Stimulated activated CD4-positive, alpha-beta T cell treated with anti-CD3 and anti-CD28 coated beads, Interleukin-15, amount 100 ng/mL, for 1 hour (primary cell): ENCODE measurements at places on chromosomes 2 and 18.

DNA sequence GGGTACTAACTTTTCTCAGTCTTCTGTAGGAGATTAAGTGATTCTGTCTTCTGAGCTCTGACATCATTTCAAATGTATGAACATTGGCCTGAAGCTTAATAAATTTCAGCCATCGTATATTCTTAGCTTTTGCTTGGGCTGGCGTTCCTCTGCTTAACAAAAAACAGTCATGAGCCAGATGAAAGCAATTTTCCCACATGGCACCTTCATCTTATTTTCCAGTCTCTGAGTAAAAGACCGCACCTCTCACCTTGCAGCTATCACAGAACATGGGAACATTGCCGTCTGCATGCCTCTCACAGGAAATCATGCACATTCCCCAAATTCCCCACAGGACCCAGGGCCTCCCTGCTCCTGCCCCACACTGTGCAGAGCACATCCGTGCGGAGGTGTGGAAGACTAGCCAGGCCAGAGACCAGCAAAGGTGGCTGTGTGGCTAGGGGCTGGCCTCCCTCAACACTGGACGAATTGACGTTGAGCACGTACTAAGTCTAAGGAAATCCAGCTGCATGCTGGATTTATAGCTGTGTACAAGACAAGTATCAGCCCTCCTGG, 531.8 kb upstream of the ID2 start:
- DNase-seq: no peak

- DNase-seq: no peak
These were observed 188.3 kb upstream of the STON1 start for GRCh38 chr2:48341551-48342133.

DNA sequence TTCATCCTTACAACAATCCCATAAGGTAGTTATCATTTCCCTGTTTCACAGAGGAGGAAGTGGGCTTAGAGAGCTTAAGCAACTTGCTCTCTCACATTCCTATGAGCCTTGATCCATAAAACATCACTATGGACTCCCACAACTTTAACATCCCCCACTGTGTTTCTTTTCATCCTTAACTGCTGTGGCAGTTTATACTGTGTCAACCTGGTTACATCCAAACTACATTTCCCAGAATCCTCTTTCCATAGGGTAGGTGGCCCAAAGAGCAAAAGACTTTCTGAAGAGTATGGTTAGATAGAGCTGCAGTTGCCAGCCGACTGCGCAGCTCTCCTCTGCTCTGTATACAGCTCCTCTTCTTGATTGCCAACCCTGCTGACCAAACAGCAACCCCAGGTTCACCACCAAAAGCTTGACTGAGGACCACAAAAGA, 22.5 kb downstream of the MAP3K2 start:
- no peak for DNase-seq

GRCh38 chr2:71948781-71949536, 198.7 kb downstream of the CYP26B1 start:
- no peak for DNase-seq

- no peak for DNase-seq
These were observed 946 bp upstream of the AGAP1 start for GRCh38 chr2:235492850-235493344.

- no peak for DNase-seq
These were observed 35.1 kb downstream of the HADHB start for GRCh38 chr2:26279886-26280285.

- DNase-seq: no peak
These were observed 91.5 kb downstream of the ARHGEF33 start for GRCh38 chr2:38981003-38981669.

DNA sequence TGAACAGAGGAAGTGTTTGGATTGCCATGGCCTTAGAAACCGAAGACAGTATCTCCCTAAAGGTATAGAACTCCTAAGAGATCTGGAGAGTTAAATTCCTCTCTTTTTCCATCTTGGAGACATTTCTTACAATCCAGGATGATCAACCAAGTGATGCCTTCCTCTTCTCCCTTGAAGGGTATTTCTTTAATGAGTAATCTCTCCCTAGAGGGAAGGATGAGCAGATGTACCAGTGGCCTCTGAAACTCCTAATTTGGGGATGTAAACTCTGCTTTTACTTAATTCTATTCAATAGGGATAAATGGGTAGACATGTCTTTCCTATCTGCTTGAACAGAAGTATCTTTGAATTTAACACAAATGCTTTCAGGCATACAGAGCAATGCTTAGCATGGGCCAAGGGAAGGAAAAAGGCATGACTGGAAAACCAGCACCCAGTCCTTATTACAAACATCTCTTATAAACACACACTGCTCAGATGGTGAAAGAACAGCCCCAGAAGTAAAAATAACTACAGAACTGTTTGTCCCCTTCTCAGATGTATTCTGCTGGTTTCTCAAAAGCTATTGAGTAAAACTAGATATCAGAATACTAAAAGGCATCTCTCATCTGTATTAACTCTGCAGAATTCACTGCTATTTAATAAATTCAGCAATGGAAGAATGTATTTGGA, 4.7 kb upstream of the THNSL2 start:
- DNase-seq: no peak

- DNase-seq: no peak
These were observed 12.1 kb upstream of the TRAF3IP1 start for GRCh38 chr2:238308177-238308576.

DNA sequence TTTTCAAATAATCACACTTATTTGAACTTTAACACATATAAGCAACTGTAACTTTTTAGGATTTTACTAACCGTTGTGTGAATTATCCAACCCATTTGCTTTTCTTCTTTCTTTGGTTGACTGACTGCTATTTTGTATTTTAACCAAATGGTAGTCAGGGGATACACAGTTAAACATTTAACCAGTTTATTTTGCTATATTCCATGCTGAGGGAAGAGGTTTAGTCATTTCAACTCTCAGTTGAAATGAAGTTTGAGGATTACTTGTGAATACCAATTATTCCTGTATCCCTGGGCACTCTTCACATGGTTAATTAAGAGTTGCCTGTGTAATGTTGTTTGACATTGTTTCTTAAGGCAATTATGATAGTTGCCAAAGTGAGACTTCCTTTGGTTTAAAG, 1.9 kb downstream of the SPAG16 start:
- no peak for DNase-seq

DNA sequence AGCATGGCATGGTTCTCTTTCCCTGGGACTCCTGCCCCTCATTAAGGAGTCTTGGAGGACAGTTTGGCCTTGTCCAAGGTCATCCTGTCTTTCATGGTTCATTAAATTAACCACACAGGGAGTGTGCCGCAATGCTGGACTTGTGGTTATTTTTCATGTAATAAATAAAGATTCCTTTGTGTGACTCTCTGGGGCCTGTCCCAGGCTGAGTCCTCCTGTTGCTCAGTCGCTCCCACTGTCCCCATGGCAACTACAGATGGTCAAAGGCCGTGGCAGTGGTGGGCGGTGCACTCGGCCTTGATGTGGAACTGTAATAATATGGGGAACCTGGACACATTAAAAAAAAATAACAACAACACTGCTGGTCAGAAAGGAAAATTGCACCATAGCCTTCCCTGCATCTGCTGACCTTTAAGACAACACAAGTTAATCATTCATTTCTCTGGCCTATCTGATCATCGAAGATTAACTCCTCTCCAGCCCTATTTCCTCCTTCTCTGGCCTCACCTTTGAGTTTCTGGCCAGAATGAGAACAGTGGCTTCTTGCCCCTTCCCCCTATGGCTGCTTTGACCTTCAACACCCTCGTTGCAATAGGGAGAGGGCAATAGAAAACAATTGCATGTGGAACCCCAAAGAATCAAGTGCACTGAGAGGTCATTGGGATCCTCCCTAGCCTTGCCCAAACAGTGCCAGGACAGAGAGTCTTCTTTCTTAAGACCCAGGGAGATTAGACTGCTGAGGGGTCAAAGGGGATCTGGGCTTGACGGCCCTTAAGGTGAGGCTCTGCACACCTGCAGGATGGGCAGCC, 44.7 kb downstream of the PSD4 start:
- DNase-seq: no peak

GRCh38 chr2:152019732-152020131, 79.1 kb downstream of the CACNB4 start:
- no peak for DNase-seq

GRCh38 chr2:129061069-129061768, 742.6 kb upstream of the HS6ST1 start:
- DNase-seq: no peak

GRCh38 chr2:60152226-60152833, 401.1 kb downstream of the BCL11A start:
- no peak for DNase-seq
